A549 treated with AZD2906 at 1 μM for 4 hours (cell line): ENCODE measurements at places on chromosomes 11 and 22. TPM values are rescaled to one million over a fixed set of nuclear protein-coding genes. Genes with fewer than 3 reads are reported as not detected.

C22orf15 gene
- total RNA-seq: not detected in 5 replicates

FIBIN gene
- 0.02 TPM in 1 of 5 replicates, not detected in the others for total RNA-seq

ATP5MG gene
- 146 to 195 TPM (median 184 TPM) in 5 replicates for total RNA-seq

CCDC73 gene
- total RNA-seq: 0.03 TPM in 2 of 5 replicates, not detected in the others

ASPHD2 gene
- 1.2 to 1.6 TPM (median 1.4 TPM) in 5 replicates for total RNA-seq

OR5AR1 gene
- total RNA-seq: not detected in 5 replicates

ATG16L2 gene
- total RNA-seq: 2.0 to 4.2 TPM (median 3.1 TPM) in 5 replicates

PGA5 gene
- 0.08 TPM in 1 of 5 replicates, not detected in the others for total RNA-seq

PMM1 gene
- total RNA-seq: 26.3 to 31.9 TPM (median 30.1 TPM) in 5 replicates

TPBGL gene
- 0.11 to 0.24 TPM (median 0.17 TPM) in 5 replicates for total RNA-seq

SLC39A13 gene
- total RNA-seq: 49.1 to 60.5 TPM (median 54.0 TPM) in 5 replicates

BACE1 gene
- total RNA-seq: 9.1 to 11.3 TPM (median 10.3 TPM) in 5 replicates

NAP1L4 gene
- 110 to 129 TPM (median 116 TPM) in 5 replicates for total RNA-seq

DPAGT1 gene
- 30.3 to 37.9 TPM (median 36.3 TPM) in 5 replicates for total RNA-seq

MIOX gene
- 0.05 TPM in 1 of 5 replicates, not detected in the others for total RNA-seq

NLRP14 gene
- total RNA-seq: not detected in 5 replicates

RFPL2 gene
- total RNA-seq: 0.08 to 0.20 TPM (median 0.12 TPM) in 5 replicates

GPHA2 gene
- not detected in 5 replicates for total RNA-seq

KRTAP5-2 gene
- not detected in 5 replicates for total RNA-seq

RPS6KA4 gene
- total RNA-seq: 50.3 to 66.1 TPM (median 60.0 TPM) in 5 replicates

OR8B8 gene
- total RNA-seq: not detected in 5 replicates

TRPC6 gene
- 0.37 to 0.82 TPM (median 0.50 TPM) in 5 replicates for total RNA-seq

MARK2 gene
- 26.0 to 28.7 TPM (median 28.1 TPM) in 5 replicates for total RNA-seq

SCGB2A2 gene
- not detected in 5 replicates for total RNA-seq

OR8A1 gene
- not detected in 5 replicates for total RNA-seq

CCDC81 gene
- total RNA-seq: 0.21 to 0.45 TPM (median 0.25 TPM) in 5 replicates

PIK3IP1 gene
- 0.58 to 0.84 TPM (median 0.60 TPM) in 5 replicates for total RNA-seq

KCNC1 gene
- total RNA-seq: 0.03 to 0.06 TPM (median 0.05 TPM) in 5 replicates

INCENP gene
- total RNA-seq: 44.5 to 52.0 TPM (median 50.4 TPM) in 5 replicates

CBL gene
- total RNA-seq: 5.8 to 8.9 TPM (median 7.6 TPM) in 5 replicates

TRPM5 gene
- not detected in 5 replicates for total RNA-seq

HPX gene
- 0.41 to 0.71 TPM (median 0.53 TPM) in 5 replicates for total RNA-seq

ELMOD1 gene
- 0.10 to 0.25 TPM (median 0.21 TPM) in 5 replicates for total RNA-seq

MMP12 gene
- 0.05 to 0.08 TPM (median 0.06 TPM) in 4 of 5 replicates, not detected in the other for total RNA-seq

AMBRA1 gene
- 15.0 to 16.3 TPM (median 15.9 TPM) in 5 replicates for total RNA-seq

ZC3H12C gene
- 6.6 to 10.1 TPM (median 9.0 TPM) in 5 replicates for total RNA-seq

OR10A2 gene
- not detected in 5 replicates for total RNA-seq

CBX7 gene
- total RNA-seq: 0.92 to 1.4 TPM (median 1.1 TPM) in 5 replicates

SCYL1 gene
- total RNA-seq: 47.8 to 62.4 TPM (median 58.2 TPM) in 5 replicates

CHADL gene
- total RNA-seq: 0.10 TPM in 1 of 5 replicates, not detected in the others

C11orf16 gene
- total RNA-seq: not detected in 5 replicates

CECR2 gene
- total RNA-seq: 0.07 to 0.16 TPM (median 0.10 TPM) in 5 replicates

OR4A16 gene
- total RNA-seq: not detected in 5 replicates

OR51F2 gene
- not detected in 5 replicates for total RNA-seq

TMPRSS4 gene
- not detected in 5 replicates for total RNA-seq
